A673 (cell line): ENCODE measurements at places on chromosomes 6 and 20. TPM values are rescaled to one million over a fixed set of nuclear protein-coding genes. Genes with fewer than 3 reads are reported as not detected.

Gene ATXN1
- 25.6 and 25.7 TPM in 2 replicates for total RNA-seq

DNA sequence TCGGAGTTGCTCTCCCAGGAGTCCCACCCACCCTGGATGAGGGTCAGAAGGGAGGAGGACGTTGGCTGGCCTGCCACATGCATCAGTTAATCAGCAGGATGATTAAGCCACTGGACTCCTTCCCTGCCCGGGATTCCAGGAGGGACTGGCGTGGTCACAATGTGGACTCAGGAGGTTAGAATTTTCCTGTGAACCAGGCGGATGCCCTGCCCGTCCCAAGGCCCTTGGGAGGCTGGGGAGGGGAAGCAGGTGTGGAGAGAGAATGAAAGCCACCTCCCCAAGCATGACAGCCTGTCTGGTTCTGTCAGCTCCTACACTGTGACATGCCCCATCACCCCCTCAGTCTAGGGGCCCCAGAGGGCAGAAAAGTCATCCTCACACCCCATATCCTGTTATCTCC, 11.6 kb upstream of the ITPR3 start:
- H3K36me3 ChIP-seq = no peaks in the 10 kb centered on the region
- H3K27ac ChIP-seq = no peak overlapping the region
- no peak overlapping the region for H3K4me3 ChIP-seq
- no peak for DNase-seq
- no peaks in the 10 kb centered on the region for H3K27me3 ChIP-seq

Gene MARCKS
- total RNA-seq = 95.9 and 110 TPM in 2 replicates

- H3K27me3 ChIP-seq = no peaks in the 10 kb centered on the region
- H3K4me1 ChIP-seq = peaks cover 43% of the 10 kb centered on the region
- peak overlapping the region; percentile 94 for H3K27ac ChIP-seq
- no peaks in the 10 kb centered on the region for H3K36me3 ChIP-seq
- DNase-seq = peak; percentile 65
Measured at GRCh38 chr6:43927532-43928210, 157.7 kb downstream of the VEGFA start.

GRCh38 chr6:43510827-43511163, 649 bp upstream of the LRRC73 start:
- no peaks in the 10 kb centered on the region for H3K27me3 ChIP-seq
- no peak for DNase-seq
- peak overlapping the region; percentile 54 for H3K27ac ChIP-seq
- peak overlapping the region; percentile 78 for H3K4me3 ChIP-seq
- H3K4me1 ChIP-seq = peaks cover 6% of the 10 kb centered on the region
